ENCODE measurements at places on chromosomes 2 and 18. TPM values are rescaled to one million over a fixed set of nuclear protein-coding genes. Genes with fewer than 3 reads are reported as not detected.

Gene WDR75
- total RNA-seq: 26.3 TPM

Gene STEAP3
- total RNA-seq: 8.0 TPM

GRCh38 chr2:190840569-190841172, 40.0 kb upstream of the GLS start:
- no peak overlapping the region for H3K27ac ChIP-seq
- no peaks in the 10 kb centered on the region for H3K36me3 ChIP-seq
- H3K4me1 ChIP-seq: peaks cover 5% of the 10 kb centered on the region
- H3K27me3 ChIP-seq: no peaks in the 10 kb centered on the region

- no peaks in the 10 kb centered on the region for H3K4me1 ChIP-seq
- peak overlapping the region; percentile 55 for H3K27ac ChIP-seq
- H3K36me3 ChIP-seq: no peaks in the 10 kb centered on the region
- no peaks in the 10 kb centered on the region for H3K27me3 ChIP-seq
- H3K4me3 ChIP-seq: no peak overlapping the region
These were observed 342.8 kb downstream of the DYSF start for GRCh38 chr2:71796174-71796593.

DNA sequence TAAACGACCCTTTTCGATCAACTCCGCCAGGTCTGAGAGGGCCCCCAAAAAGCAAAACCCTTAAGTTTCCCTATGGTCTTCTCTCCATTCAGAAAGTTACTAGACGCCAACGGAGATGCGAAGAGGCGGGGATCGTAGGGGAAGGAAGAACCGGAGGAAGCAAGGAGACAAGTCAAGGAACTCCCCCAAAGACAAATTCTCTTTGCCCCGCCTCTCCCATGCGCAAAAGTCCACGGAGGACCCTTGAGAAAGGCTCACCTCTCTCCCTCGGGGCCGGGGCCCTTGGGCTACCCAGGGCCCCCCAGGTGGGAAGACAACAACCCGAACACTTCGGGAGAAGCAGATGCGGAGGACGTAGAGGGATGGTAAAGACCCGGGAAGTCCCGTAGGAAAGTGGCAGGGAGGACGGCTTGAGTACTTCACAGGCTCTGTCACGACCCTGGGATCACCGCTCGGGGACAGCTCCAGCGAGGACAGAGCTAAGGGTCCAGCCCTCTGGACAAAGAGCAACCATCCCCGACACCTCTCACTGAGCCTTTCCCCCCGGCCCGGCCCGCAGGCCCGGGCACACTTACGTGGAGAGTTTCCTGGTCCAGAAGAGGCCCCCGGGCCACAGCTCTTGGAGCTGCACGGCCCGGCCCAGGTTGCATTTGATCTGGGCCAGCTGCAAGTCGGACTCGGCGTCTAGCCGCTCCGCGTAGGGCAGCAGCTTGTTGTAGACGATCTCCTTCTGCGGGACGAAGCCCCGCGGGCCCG, 647 bp downstream of the PSME4 start:
- H3K4me1 ChIP-seq: no peaks in the 10 kb centered on the region
- H3K27ac ChIP-seq: peak overlapping the region; percentile 70
- H3K27me3 ChIP-seq: no peaks in the 10 kb centered on the region
- DNase-seq: peak; percentile 63
- peak overlapping the region; percentile 77 for H3K4me3 ChIP-seq
- H3K36me3 ChIP-seq: no peaks in the 10 kb centered on the region

GRCh38 chr18:3525870-3526420, 76.0 kb downstream of the TGIF1 start:
- no peak overlapping the region for H3K4me3 ChIP-seq
- no peaks in the 10 kb centered on the region for H3K4me1 ChIP-seq
- DNase-seq: no peak

DNA sequence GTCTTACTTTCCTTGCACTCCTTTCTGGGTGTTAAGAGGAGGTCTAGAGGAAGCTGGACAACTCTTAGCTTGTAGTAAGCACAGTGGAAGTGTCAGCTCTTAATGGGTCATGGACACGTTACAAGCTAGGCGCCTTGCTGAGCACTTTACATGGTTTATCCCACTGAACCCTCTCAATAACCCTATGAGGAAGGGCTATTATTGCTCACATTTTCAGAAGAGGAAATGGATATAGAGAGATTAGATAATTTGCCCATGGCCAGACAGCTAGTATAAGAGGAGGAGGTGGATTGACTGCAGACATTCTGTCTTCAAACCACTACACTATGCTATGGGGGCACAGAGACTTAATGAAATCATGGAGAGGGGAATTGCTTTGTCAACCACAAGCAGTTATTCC, 8.3 kb upstream of the IL1RN start:
- no peak for DNase-seq
- no peaks in the 10 kb centered on the region for H3K4me1 ChIP-seq
- H3K36me3 ChIP-seq: no peaks in the 10 kb centered on the region
- no peaks in the 10 kb centered on the region for H3K27me3 ChIP-seq
- H3K4me3 ChIP-seq: no peak overlapping the region

DNA sequence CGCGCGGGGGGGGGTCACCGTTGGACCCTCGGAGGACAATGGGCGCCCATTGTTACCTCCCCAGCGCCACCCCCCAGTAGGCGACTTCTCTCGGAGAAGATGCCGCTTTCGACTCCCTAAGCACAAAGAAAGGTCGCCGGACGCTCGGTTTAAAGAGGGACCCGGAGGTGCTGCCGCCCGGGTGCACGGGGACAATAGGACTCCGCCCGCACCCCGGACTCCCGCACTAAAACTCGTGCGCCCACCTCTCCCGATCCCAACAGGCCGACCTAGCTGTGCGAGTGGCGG, 318 bp upstream of the CDC42EP3 start:
- no peaks in the 10 kb centered on the region for H3K27me3 ChIP-seq
- peak overlapping the region; percentile 61 for H3K27ac ChIP-seq
- no peak for DNase-seq
- H3K36me3 ChIP-seq: no peaks in the 10 kb centered on the region
